ENCODE measurements at places on chromosomes 13 and 19. TPM values are rescaled to one million over a fixed set of nuclear protein-coding genes. Genes with fewer than 3 reads are reported as not detected.

- DNase-seq: no peak
Measured at GRCh38 chr13:42355092-42355485, 83.1 kb downstream of the AKAP11 start.

DNA sequence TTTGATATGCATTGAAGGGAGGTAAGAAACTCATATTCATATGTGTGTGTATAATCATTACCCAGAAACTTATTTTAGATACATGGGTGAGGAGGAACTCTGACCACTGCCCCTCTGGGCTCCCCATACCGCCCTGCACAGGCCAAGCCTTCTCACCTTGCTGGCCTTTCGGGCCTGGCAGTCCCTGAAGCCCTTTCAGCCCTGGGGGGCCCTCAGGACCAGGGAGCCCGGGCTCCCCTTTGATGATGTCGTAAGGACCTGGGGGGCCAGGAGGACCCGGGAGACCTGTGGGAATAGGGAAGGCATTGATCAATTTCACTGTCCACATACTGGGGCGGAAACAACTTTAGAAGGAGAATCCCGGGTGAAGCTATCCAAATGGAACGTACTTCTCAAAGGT, 142.3 kb downstream of the COL4A1 start:
- DNase-seq: no peak

GRCh38 chr13:72437458-72437857, 290.0 kb downstream of the MZT1 start:
- peak; percentile 1 for DNase-seq

DNA sequence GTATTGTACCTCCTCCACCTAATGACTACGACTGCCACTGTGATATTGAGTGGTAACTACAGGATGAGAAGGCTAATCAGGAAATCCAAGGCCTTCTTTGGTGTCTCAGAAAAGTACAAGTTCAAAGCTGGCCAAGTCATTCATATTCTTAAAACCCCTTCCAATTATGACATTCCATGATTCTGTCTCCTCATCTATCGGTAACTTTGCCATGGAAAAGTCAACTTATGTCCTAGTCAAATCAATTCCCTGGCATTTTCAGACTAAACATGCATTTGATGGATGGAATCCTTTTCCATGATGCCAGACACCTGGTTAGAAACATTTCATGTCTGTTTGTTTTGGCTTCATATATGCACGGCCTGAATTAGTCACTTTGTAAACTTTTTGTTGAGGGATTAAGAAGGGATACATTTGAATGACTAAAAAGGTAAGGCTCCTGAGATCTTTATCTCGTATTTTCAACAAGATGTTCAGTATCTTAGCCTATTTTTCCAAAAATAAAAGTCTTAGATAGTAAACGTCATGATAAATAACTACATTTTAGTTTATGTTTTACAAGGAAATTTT, 186.5 kb downstream of the NHLRC3 start:
- no peak for DNase-seq

DNA sequence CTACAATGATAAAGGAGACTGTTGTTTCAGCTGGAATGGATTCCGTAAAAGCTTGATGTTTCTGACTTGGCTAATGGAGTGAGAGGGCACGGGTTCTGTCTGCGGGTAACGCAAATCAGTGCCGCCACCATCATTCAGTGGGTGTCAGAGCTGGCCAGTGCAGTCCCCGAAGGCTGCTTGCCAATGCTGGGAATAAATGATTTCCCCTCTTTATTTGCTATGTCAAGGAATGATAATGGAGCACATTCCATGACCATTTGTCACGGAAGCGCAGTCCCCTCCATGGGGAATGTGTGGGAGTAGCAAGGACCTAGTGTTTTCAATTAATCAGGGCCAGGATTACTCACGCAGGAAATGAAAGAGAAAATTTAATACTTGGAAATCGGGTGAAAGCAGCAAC, 899.3 kb downstream of the UQCRFS1 start:
- DNase-seq: peak; percentile 92

The IGSF23 gene
- total RNA-seq: not detected

DNA sequence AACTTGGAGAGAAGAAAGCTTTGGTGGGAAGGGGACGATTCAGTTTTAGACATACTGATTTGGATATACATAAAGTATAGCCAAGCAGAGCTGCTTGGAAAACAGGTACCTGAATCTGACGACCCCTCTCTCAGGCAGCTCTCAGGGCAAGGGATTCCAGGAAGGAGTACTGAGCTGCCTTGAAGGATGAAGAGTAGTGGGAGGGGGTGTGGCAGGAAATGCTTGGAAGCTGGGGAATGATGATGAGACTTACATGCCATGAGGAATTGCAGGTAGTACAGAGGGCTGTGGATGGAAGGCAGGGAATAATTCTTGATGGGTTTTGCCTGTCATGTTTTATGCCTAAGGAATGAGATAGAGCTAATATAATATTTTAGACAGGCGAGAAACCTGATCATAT, 38.7 kb downstream of the HTR2A start:
- no peak for DNase-seq

DNA sequence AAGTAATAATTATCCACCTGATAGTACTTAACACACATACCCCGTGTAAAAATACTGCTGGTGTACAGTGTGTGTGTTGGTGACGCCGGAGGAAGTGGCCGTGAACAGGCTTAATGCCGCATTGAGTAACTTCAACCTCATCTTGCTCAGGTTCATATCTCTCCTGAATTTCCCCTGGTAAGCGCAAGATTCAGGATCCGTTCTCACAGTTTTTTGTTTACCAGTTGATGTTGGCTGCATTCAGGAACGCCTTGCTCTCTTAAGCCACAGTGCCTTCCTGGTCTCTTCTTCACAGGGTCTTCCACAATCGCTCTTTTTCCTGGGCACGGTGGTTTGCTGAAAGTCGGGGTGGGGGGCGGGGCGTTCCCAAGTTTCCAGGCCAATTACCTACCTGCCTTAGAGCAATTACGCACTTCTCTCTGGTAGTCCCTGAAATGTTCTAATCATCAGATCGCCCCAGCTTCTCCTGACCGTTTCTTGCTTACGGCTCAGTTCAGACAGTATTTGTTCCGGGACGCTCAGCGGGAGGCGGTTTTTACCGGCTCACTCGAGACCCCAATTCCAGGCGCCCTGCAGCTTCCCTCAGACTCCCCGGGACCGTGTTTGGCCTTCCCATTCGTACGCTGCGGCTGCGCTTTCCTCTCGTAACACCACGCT, 706 bp upstream of the DNAJC3 start:
- DNase-seq: peak; percentile 43

DNA sequence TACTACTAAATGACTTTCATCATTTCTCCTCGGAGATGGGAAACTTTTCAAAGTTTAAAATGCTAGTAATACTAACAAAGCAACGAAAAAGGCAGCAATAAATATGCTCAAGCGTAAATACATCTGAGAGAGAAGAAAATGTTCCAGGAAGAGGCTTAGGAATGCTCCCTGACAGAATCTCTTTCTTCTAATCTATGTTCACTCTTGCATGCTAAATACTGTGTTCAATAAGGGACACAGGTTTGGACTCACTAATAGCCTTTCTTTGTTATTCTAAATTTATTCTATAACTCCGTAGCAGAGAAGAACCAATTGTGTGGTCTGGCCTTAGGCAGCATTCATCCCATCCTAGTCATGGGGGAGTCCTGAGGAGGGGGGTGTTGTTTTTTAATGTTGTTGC, 823.0 kb downstream of the PCDH9 start:
- no peak for DNase-seq

DNA sequence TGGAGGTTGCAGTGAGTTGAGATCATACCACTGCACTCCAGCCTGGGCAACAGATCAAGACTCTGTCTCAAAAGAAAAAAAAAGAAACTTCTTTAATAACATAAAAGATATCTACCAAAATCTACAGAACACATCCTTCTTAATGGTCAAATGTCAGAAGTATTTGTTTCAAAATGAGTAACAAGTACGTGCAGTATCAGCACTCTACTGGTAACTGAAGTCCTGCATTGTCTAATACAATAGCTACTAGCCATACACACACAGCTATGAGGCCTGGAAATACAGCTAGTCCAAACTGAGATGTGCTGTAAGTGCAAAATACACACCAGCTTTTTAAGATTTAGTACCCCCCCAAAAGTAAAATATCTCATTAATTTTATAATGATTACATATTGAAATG, 88.1 kb downstream of the TSC22D1 start:
- DNase-seq: no peak

The STOML3 gene
- total RNA-seq: not detected

- DNase-seq: peak; percentile 75
Measured at GRCh38 chr13:48975856-48976575, at the start of gene FNDC3A. Gene FNDC3A (plus strand): TSS chr13:48975912. CDS start chr13:49006191, 30,279 bp downstream.

GRCh38 chr19:52206481-52206880, 16.6 kb downstream of the PPP2R1A start:
- no peak for DNase-seq

- no peak for DNase-seq
Measured at GRCh38 chr13:98751367-98751782, 1.1 kb downstream of the SLC15A1 start.
